ENCODE measurements at places on chromosomes 4 and X.
A peak's percentile ranks its signal among the peaks of the same experiment; 100 is the strongest.

- DNase-seq: no peak
These were observed 154.8 kb upstream of the ZFP42 start for GRCh38 chr4:187840814-187841213.

DNA sequence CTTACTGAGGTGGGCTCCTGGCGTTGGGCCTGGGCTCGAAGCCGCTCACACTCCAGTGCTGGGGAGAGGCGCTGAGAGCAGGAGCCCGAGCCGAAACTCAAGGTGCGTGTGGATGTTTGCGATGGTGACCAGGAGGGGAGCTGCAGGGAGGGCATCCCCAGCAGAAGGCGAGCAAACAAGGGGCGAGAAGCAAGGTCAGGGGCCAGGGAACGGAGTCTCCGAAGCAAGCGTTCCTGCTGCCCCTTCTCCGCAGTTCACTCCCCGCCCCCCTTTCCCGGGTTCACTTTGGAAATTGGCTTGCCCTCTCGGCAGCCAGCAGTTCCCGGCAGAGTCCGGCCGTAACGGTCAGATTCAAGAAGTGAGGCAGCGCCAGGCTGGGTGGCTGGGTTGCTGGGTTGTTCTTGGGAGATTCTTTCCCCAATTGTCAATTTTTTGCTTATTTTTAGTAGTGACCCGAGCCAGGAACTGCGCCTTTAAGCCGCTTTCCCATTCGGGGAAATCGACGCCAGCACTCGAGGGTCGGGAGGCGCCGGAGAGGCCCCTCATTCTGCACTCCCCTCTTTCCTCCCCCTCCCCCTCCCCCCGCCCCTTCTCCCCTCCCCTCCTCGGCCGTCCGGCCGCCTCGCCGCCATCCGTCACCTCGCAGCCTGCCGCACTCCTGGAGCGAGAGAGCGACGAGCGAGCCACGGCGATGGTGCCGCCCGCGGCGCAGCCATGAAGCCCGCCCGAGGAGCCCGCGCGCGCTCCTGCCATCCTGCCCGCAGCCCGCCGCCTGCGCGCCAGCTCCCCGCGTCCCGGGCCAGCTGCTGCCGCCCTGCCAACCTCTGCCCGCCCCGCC lies at the start of gene FRMPD3:
Gene FRMPD3 (plus strand): TSS at position 655 of the 838 bp plus-strand sequence. CDS start 76,937 bp downstream, outside the sequence.
- peak; percentile 44 for DNase-seq

- peak; percentile 90 for DNase-seq
These were observed 277.5 kb upstream of the AGTR2 start for GRCh38 chrX:115892787-115893671.

DNA sequence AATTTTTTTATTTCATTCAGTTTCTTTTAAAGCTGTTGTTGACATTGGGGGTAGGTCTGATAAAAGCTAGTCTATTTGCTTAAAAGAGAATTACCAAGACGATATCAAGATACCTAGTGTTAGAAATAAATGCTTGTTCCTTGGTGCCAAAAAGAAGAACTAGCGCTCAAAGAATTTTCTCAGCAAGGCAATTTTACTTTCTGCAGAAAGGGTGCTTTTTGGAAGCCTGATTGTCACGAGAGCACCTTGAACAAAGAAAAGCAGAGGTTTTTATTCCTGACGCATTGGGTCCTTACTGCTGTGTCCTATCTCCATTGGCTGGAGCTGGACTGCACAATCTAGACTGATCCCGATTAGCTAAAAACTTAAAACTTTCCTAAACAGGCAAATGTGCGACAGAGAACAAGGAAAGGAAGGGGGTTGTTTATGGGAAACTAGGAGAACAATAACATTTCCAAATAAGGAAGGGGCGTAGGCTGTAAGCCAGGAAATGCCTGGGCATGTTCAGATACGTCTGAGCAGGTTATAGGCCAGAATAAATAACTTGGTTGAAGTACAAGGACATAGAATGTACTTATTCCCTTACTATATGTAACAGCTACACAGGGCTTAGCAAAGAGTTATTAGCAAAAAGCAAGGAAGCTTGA lies 50.3 kb upstream of the STPG2 start:
- DNase-seq: no peak

DNA sequence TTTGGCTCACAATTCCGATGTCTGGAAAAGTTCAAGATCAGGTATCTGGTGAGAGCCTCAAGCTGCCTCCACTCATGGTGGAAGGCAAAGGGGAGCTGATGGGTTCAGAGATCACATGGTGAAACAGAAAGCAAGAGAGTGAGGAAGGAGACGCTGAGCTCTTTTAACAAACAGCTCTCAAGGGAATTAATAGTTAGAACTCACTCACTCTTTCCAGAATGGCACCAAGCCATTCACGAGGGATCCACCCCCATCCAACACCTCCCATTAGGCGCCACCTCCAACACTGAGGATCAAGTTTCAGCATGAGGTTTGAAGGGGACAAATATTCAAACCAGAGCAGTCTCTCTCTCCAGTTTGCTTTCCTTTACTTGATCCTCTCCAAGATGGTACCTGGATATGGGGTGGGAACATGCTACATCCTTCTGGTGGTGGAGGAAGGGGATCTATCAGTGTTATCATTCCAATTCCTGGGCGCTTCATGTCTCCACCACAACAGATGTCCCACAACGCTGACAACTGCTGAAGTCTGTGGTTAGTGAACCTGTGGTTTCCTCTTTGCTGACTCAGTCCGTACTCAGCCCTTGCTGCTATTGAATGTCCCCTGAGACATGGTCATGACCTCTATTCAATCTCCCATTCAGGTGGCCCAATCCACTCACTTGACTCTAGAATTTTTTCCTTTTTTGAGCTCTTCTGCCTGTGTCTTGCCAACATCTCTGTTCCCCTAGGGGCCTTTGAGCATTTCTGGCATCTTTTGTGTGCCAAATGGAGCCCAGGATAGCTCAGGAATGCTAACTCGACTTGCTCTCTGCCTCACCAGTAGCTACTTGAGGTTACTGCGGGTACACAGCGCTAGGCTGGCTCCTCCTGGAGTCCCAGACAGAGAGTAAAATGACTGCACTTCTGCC lies 395.2 kb downstream of the MID1IP1 start:
- DNase-seq: no peak

GRCh38 chr4:174334628-174335027 lies 50.9 kb downstream of the CEP44 start:
- no peak for DNase-seq

DNA sequence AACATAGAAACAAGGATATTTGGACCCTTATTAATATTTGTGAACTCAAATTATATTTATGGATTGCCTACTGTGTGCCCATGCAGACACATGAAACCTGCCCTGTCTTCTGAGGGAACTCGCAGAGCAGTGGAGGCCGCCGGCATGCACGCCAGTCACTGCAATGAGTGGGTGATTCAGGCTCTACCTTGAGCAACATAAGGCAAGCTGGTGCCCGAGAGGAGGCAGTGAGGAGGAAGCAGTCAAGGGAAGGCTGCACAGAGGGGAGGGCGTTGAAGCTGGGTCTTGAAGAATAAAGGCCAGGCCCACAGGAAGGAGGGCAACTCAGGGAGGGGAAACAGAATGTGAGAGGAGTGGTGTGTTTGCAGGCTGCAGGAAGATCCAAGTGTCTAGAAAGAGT lies 52.8 kb downstream of the PPEF2 start:
- DNase-seq: peak; percentile 21

- DNase-seq: no peak
These were observed 7.8 kb upstream of the XK start for GRCh38 chrX:37677765-37678164.

All from WERI-Rb-1 (cell line).